Stimulated activated CD8-positive, alpha-beta memory T cell treated with anti-CD3 and anti-CD28 coated beads, Interleukin-15, amount 100 ng/mL, for 24 hours (primary cell): ENCODE measurements at places on chromosomes 3 and 15.

- no peak for DNase-seq
These were observed 39.6 kb upstream of the CTNNB1 start for GRCh38 chr3:41159588-41160189.

DNA sequence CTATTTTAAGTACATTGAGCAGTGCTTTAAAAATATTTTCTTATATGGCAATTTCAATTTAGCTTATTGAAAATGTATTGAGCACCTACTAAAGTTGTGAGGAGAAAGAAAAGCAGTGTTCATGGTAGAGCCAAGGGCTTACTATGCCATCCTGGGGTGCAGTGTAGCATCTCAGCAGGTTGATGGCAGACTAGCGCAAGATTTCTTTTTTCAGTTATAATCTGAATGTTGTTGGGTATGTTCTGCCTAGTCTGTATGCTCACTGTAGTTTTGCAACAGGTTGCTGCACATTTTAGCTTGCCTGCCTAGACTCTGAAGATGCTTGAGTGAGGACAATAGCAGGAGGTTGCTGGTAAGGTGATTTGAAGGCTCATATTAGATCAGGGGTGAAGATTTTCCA is 103.1 kb upstream of the UNC13C start:
- DNase-seq = no peak

GRCh38 chr3:189914799-189915198 is 205.9 kb downstream of the P3H2 start:
- no peak for DNase-seq

GRCh38 chr3:127112796-127113570 is 79.9 kb upstream of the PRR23E start:
- DNase-seq = no peak

- DNase-seq = no peak
These were observed 95.5 kb downstream of the MBNL1 start for GRCh38 chr3:152364237-152364636.

DNA sequence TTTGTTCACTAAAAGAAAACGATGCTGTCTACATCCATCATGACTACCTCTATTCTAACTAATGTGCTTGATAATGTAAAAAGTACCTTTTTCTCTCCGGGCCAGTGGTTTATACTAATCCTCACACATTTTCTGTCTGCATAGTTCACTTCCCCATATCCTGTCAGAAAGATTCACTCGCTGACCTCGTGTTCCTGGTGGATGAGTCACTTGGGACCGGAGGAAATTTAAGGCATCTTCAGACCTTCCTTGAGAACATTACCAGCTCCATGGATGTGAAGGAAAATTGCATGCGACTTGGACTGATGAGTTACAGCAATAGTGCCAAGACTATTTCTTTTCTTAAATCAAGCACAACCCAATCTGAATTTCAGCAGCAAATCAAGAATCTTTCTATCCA is 33.8 kb downstream of the COL6A5 start:
- DNase-seq = no peak

GRCh38 chr3:182908471-182908870 is 71.9 kb downstream of the DCUN1D1 start:
- no peak for DNase-seq

- no peak for DNase-seq
These were observed 130.7 kb downstream of the LPP start for GRCh38 chr3:188284455-188285212.

- DNase-seq = no peak
These were observed 74.7 kb downstream of the GLDN start for GRCh38 chr15:51416129-51416528.
